ENCODE measurements at places on chromosomes 4 and X. TPM values are rescaled to one million over a fixed set of nuclear protein-coding genes. Genes with fewer than 3 reads are reported as not detected.

DNA sequence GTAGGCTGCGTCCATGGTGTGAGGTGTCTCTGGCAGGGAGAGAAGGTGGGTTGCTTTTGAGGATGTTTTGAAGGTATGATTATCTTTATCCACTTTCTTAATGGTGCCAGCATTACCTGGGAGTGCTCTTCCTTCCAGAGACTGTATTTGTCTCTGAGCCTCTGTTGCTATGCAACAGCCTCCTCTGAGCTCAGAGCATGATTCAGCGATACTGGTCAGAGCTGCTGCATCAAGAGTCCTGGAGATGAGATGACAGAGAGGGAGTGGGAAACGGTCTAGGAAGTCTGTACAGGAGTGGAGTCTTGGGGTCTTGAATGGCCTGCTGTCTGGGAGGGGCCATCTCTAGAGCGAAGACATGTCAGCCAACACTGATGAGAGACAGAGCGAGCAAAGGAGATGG, 104.4 kb upstream of the RAB40AL start:
- DNase-seq = no peak

GRCh38 chr4:98951710-98952109, 22.8 kb upstream of the EIF4E start:
- no peak for DNase-seq

DNA sequence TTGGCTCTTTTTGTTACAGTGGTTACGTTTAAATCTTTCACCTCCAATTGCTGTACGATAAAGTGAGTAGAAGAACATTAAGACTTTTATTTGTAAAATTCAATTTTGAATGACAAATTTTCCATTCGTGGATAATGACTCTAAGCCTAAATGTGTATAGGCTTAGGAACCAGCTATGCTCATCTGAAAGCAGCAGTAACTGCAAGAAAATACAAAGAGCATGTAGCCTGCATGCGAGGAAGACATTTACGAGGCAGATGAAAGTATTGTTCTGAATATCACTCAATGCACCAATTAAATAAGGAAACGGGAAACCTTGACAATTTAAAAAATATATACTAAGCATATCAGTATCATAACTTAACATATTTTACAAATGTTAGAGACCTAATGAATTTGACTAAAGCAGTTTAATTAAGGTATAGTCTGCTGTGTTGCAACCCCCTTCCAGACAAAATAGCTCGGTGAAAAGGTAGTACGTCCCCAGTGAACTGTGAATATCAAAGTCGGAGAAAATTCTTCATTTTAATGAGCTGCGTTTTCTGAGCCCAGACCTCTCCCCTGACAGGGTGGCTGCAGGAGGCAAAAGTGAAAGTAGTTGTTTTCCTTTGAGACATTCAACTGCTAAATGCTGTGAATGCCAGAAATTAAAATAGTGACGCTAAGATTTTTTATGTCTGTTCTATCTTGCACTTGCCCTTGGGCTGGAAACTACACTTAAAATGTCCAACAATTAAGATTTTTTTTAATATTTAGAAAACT, 1236.5 kb upstream of the TENM3 start:
- no peak for DNase-seq

DNA sequence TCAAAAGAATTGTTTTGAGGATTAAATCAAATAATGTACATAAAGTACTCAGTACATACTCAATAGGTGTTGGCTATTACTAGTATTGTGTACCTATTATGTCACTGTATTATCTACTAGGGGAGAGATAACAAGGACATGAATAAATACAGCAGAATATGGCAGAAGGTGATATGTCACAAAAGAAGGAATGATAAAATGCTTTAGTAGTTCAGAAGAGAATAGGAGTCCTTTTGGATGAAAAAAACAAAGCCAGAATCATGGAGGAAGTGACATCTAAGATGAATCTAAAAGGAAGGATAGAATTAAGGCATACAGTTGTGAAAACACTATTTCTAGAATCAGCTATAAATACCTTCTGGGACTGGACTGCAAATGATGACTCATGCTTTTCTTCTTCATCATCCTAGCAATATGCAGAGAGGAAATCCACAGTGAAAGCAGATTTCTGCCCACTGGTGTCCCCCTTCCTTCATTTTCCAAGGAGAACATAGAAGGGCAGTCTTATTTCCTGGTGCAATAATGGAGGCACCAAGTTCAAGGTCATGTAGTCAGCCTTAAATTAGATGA, 98.7 kb downstream of the GLUD2 start:
- DNase-seq = no peak

DNA sequence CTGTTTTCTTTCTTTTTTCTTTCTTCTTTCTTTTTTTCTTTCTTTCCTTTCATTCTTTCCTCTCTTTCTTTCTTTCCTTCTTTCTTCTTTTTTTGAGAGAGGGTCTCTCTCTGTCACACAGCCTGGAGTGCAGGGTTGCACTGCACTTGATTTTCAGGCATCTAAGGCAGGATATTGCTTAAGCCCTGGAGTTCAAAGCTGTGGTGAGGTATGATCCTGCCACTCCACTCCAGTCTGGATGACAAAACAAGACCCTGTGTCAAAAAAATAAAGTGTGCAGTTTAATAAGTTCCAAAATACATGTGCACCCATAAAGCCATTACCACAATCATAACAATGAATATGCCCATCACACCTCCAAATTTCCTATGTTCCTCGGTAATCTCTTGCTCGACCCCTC, 10.6 kb upstream of the ZNF718 start:
- no peak for DNase-seq

Gene RPS6KA6
- total RNA-seq = not detected

DNA sequence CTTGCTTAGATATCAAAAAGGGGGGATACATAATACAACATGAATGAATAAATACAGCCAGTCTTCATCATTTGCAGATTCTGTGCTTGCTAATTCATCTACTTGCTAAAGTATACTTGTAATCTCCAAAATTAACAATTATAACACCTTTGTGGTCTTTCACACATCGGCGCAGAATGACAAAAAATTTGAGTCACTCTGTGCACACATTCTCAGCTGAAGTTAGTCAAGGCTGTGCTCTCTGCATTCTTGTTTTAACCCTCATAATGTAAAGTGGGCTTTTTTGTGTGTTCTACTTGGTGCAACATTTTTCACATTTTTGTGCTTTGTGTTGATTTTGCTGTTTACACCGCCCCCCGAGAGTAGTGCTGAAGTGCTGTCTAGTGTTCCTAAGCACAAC, 65.8 kb upstream of the GPRIN3 start:
- no peak for DNase-seq

Gene TDO2
- total RNA-seq = not detected

- DNase-seq = no peak
Observed at GRCh38 chr4:159922119-159922518, 819.2 kb downstream of the RAPGEF2 start.
